ENCODE measurements at places on chromosomes 11 and 22.

DNA sequence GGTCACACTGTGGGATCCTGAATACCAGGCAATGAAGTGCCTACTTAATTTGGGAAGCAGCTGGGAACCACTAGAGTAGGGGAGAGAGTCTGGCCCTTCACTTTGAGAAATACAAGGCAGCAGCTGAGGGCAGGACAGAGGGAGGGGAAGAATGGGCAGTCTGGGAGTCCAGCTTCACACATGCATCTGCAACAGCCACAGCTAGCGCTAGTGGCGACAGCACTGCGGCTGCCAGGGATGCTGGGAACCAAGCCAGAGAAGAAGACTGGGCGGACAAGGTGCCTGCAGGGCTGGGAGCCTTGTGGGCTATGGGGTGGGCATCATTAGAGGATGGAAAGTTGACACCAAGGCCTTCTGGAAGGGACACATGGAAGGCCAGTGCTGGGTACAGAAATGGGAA, 15.8 kb downstream of the SCUBE2 start:
- DNase-seq = no peak

- DNase-seq = no peak
Measured at GRCh38 chr11:1755692-1756561, 5.5 kb upstream of the IFITM10 start.

DNA sequence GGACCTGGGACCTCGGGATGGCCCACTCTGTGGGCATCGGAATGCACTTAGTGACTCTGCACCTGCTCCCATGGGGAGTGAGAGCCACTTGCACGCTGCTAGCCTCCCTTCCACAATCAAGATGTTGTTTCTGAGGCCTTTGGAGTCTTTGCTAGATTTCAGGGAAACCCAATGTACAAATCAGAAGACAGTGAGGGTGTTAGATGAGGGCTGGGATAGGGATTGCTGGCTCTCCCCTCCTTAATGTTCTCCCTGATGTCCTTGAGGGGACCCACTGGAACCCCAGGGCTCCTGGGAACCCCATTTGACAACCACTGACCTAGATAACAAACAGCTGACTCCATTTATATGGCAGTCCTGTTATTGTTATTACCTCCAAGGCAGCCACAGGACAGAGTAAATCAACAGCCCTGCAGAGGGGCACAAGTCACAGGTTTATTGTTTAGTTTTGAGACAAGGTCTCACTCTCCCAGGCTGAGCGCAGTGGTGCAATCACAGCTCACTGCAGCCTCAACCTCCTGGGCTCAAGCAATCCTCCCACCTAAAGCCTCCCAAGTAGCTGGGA, 31.3 kb upstream of the COMT start:
- no peak for DNase-seq

GRCh38 chr11:66315921-66316811, 678 bp downstream of the CD248 start:
- no peak for DNase-seq

GRCh38 chr11:75442161-75442885, 9.3 kb upstream of the KLHL35 start:
- DNase-seq = no peak

DNA sequence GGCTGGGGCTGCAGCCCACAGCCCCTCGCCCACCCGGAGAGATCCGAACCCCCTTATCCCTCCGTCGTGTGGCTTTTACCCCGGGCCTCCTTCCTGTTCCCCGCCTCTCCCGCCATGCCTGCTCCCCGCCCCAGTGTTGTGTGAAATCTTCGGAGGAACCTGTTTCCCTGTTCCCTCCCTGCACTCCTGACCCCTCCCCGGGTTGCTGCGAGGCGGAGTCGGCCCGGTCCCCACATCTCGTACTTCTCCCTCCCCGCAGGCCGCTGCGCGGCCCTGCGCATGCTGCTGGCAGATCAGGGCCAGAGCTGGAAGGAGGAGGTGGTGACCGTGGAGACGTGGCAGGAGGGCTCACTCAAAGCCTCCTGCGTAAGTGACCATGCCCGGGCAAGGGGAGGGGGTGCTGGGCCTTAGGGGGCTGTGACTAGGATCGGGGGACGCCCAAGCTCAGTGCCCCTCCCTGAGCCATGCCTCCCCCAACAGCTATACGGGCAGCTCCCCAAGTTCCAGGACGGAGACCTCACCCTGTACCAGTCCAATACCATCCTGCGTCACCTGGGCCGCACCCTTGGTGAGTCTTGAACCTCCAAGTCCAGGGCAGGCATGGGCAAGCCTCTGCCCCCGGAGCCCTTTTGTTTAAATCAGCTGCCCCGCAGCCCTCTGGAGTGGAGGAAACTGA, 731 bp downstream of the GSTP1 start:
- peak; percentile 9 for DNase-seq

DNA sequence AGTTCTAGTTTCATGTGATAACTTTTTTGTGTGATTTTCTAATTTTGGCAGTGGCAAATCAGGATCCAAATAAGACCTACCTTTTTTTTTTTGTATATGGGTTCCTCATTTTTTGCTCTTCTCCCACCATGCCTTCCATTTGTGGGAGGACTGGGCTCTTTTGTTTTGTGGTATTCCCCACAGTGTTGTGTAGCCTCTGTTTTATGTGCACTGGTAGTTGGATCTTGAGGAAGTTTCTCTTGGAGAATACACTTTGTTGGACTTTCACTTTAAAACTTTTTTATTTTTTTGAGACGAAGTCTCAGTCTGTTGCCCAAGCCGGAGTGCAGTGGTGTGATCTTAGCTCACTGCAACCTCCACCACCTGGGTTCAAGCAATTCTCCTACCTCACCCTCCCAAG, 39.7 kb downstream of the PPP6R3 start:
- no peak for DNase-seq

- DNase-seq = no peak
Measured at GRCh38 chr11:28584992-28585391, 476.8 kb downstream of the METTL15 start.

- no peak for DNase-seq
Measured at GRCh38 chr11:17369094-17369493, 17.5 kb downstream of the NCR3LG1 start.

DNA sequence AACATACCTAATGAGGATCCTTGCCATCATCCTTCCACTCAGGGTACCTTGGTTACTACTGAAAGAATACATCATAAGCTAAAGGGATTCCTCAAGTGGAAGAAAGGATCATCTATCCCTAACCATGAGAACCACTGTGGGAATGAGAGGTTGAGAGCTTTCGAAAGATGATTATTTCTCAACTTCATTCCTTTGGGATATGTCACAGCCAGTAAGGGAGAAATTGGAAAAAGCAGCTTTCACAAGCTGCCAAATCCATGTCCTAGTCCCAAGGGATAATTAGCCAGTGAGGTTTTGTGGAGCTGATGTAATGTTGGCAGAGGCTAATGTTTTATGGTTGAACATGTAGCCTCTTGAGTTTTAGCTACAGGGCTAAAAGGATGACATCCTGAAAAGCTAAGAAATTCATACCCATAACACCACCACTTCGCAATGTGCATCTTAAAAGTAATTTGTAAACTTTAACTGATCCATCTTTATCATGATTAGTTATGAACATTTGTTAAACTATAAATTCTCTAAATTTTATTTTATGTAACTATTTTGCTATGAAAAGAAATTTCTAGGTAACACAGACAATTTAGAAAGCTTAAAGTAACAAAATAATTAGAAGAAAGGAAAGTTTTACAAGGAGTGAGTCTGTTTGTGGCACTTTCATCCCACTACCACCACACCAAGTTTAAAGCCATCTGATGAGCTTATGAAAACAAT, 123.9 kb downstream of the MRTFA start:
- no peak for DNase-seq

GRCh38 chr11:75031771-75032549, 43.2 kb downstream of the NEU3 start:
- peak; percentile 47 for DNase-seq

DNA sequence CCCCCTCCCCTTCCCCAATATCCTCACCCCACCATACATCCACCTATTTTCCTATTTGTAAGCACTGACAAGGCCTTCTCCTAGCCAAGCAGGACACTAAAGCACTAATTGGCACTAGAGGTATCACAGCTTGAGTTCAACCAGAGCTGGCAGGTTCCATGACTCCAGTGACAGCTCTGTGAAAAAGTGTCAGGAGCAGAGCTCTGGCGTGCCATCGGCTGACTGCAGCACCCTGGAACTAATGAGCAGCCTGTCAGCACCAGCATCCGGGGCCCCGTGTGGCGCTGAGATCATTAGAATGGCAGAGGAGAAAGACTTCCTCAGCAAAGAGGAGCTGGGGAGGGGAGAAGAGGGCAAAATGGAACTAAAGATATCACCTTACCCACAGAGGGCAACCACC, 847.4 kb downstream of the NTM start:
- DNase-seq = no peak

DNA sequence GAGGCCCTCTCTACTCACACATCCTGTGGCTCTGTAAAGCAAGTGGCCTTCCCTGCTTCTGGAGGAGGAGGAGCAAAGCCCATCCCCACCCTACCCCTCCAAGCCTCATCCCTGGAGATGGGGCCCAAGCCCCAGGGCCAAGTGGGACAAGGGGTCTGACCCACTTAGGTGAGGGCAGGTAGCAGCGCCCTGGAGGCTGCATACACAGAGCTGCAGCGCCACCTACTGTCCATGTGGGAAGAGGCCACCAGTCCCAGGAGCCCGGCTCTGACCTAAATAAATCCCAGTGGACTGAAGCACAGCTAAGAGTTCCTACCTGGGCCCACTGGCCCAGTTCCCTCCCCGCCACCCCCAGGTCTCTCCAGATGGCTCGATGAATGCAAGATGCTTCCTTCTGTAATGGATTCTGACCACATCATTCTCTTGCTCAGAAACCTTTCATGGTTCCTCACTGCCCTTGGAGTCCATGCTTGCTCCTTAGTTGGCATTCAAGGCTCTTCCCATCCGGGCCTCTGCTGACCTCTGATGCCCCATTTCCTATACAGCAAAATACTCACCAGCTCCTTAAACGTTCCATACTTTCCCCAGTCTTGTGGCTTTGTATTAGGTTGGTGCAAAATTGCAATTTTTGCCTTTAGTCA, 62.1 kb downstream of the THAP12 start:
- DNase-seq = peak; percentile 79

- DNase-seq = peak; percentile 68
Measured at GRCh38 chr22:39661842-39662685, 91.5 kb downstream of the CACNA1I start.

DNA sequence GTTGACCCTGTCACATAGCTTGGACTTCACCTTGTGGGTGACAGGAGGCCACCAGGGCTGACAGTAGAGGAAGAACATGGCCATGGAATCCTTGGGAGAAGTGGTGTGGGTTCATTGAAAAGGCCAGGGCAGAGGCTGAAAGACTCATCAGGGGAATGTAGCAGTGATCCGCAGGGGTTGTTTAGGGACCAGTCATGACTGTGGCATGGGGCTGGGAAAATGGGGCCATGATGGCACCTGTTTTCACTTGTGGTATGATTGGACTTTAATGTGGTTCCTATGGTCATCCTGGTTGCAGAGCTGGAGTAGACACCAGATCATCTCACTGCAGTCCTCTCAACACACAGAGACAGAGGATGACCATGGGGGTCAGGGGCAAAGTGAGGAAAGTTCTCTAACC, 66.7 kb upstream of the MYEOV start:
- DNase-seq = no peak

GRCh38 chr11:134573857-134574256, 161.8 kb upstream of the B3GAT1 start:
- no peak for DNase-seq

DNA sequence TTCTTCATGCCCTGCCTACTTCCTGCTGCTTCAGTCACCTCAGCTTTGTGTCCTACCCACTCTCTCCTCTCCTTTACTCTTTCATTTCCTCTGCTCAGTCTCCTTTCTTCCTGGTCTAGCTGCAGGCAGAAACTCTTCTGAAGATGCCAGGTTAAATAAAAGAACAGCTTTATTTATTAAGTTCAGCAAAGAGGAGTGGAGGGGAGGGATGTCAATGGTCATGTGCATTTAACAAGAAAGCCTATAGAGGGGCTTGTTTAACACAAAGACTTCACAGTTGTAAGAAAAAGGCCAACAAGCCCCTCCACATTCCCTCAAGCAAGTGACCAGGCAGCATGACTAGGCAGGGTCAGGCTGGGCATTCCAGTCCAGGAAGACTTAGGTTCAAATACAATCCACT, 609.2 kb downstream of the INSC start:
- no peak for DNase-seq

GRCh38 chr22:31206896-31207687, 5.0 kb upstream of the LIMK2 start:
- no peak for DNase-seq

DNA sequence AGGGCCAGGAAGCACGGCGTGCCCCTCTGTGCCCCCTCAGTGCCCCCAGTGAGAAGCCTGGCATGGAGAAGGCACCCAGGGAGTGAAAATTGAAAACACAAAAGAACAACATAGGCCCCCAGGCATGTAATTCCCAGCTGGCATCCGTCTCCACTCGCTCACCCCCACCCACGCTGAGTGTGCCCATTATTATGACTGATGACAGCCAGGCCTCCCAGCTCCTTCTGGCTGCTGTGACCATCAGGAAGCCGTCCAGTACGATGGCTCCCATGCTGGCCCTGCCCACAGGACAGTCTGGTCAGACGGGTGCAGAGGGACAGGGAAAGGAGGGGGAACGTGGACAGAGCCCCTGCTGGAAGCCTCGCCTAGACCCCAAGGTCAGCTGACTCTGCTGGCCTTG, 30.1 kb downstream of the ELFN2 start:
- no peak for DNase-seq

Data from stimulated activated CD8-positive, alpha-beta memory T cell treated with anti-CD3 and anti-CD28 coated beads, Interleukin-12 subunit alpha, Interleukin-12 subunit beta, amount 100 ng/mL, for 1 hour (primary cell).